ENCODE measurements at places on chromosomes 2 and 18.

DNA sequence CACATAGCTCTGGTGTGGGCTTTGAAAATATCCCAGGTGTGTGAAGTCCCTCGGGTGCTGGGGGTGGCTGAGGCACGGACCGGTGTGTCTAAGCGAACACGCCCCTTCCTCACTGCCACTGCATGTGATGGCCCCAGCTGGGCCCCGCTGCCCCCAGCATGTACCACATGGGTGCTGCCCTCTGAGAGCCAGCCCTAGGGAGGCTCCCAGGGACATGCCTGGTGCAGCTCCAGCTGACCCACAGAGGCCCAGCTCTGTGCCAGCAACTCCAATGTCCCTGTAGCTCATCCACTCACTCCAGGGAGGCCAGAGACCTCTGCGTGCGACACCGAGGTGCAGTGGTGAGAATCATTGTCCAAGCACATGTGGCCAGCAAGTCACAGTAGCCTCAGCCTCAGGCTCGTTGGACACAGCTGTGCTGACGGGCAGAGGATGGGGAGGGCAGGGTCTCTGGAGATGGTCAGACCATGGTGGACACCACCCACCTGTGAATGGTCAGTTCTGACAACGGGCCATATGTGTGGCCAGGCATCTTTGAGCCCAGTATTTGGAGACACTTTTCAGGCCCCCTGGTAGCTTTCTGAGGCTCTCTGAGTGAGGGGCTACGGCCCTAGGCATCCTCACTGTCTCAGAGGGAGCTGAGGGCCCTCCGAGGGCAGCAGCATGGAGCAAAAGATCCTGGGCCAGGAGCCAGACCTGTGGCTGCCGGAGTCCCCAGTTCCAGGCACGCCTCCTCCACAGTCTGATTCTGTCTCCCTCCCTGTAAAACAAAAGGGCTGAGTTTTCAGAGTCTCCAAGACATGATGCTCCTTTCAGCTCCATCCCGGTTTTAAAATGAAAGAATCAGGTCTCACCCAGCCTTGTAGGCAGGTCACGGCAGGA is 220.7 kb downstream of the NDUFA10 start:
- DNase-seq = no peak

GRCh38 chr2:28650266-28650584 is 101.4 kb upstream of the PPP1CB start:
- no peak for DNase-seq

- no peak for DNase-seq
Observed at GRCh38 chr18:10851824-10852319, 297.5 kb downstream of the PIEZO2 start.

DNA sequence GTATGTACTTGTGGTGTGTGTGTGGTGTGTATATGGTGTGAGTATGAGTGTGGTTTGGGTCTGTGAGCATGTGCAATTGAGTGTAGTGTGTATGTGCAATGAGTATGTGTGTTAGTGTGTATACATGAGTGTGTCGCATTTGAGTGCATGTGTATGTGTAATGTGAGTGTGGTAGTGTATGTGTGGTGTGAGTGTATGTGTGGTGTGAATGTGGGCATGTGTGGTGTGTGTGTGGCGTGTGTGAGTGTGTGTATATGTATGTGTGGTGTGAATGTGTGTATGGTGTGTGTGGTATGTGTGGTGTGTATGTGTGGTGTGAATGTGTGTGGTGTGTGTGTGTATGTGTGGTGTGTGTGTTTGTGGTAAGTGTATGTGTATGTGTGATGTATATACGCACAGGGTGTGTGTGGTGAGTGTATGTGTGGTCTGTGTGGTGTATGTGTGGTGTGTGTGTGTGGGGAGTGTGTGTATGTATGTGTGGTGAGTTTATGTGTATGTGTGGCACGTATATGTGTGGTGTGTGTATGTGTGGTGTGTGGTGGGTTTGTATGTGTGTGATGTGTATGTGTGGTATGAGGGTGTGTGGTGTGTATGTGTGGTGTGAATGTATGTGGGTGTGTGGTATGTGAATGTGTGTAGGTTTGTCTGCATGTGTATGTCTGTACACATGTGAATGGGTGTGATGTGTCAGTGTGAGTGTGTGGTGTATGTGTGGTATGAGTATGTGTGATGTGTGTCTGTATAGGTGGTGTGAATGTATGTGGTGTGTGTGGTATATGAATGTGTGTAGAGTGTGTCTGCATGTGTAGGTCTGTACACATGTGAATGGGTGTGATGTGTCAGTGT is 123.4 kb downstream of the DOCK10 start:
- no peak for DNase-seq

- no peak for DNase-seq
Observed at GRCh38 chr2:4678927-4679326, 975.6 kb downstream of the DCDC2C start.

GRCh38 chr18:11925800-11926481 is 17.8 kb upstream of the MPPE1 start:
- no peak for DNase-seq

DNA sequence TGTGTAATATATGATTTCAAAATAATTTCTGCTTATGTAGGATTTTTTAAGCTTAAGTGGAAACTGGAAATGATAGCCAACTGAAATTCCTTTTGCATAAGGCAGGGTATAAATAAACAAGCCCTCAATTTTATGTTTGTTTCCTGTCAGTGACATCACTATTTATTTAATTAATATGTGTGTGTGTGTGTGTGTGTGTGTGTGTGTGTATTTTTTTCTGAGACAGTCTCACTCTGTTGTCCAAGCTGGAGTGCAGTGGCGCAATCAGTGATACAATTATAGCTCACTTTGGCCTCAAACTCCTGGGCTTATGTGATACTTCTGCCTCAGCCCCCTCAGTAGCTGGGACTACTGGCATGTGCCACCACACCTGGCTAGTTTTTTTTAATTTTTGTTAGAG is 29.3 kb upstream of the CYP20A1 start:
- no peak for DNase-seq

GRCh38 chr2:121567957-121568409 is 37.3 kb downstream of the RNU4ATAC start:
- DNase-seq = no peak

GRCh38 chr2:56325661-56326345 is 142.0 kb downstream of the CCDC85A start:
- DNase-seq = no peak

- no peak for DNase-seq
Observed at GRCh38 chr2:241033994-241034393, 35.6 kb downstream of the SNED1 start.

Data from stimulated activated CD8-positive, alpha-beta memory T cell treated with anti-CD3 and anti-CD28 coated beads, Interleukin-7, amount 100 ng/mL, for 1 hour (primary cell).